Endodermal cell (in vitro differentiated cells): ENCODE measurements at places on chromosomes 3 and 15.

- H3K4me3 ChIP-seq, result no peak overlapping the region
- DNase-seq, result no peak
- peaks cover 9% of the 10 kb centered on the region for H3K4me1 ChIP-seq
- H3K27ac ChIP-seq, result no peak overlapping the region
- no peaks in the 10 kb centered on the region for H3K36me3 ChIP-seq
Measured at GRCh38 chr3:187798126-187798525, 52.9 kb upstream of the BCL6 start.

- no peaks in the 10 kb centered on the region for H3K36me3 ChIP-seq
- no peaks in the 10 kb centered on the region for H3K4me1 ChIP-seq
- no peaks in the 10 kb centered on the region for H3K27me3 ChIP-seq
- no peak overlapping the region for H3K27ac ChIP-seq
Measured at GRCh38 chr3:114231616-114232015, 5.8 kb downstream of the ZNF80 start.

DNA sequence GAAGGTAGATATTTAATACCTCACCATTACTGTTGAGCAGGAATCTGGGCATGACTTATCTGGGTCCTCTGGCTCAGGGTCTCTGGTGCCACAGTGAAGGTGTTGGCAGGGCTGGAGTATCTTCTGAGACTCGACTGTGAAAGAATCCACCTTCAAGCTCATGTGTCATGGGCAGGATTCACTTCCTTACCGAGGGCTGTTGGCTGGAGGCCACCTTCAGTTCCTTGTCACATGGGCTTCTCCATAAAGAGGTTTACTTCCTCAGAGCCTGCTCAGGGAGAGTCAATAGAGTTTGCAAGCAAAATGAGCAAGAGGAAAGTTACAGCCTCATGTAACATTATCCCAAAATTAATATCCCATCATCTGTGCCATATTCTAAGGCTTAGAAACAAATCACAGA, 459.5 kb downstream of the NR2F2 start:
- DNase-seq, result no peak
- no peak overlapping the region for H3K27ac ChIP-seq
- no peaks in the 10 kb centered on the region for H3K4me1 ChIP-seq
- no peaks in the 10 kb centered on the region for H3K27me3 ChIP-seq
- H3K4me3 ChIP-seq, result no peak overlapping the region

DNA sequence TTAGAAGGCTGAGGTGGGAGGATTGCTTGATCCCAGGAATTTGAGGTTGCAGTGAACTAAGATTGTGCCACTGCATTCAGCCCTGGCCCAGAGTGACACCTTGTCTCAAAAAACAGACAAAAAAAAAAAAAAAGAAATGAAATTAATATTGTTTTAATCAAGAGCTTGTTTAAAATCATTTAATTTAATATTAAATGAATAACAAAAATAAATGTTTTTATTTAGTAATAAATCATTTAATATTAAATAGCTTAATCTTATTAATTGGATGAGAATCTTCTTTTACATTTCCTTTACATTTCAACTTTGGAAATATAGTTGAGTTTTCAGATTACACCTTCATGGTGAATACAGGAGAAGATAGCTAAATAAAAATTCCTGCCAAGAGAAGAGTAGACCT, 29.7 kb downstream of the TNIK start:
- H3K4me1 ChIP-seq, result peaks cover 7% of the 10 kb centered on the region
- H3K4me3 ChIP-seq, result no peak overlapping the region
- DNase-seq, result no peak
- H3K27me3 ChIP-seq, result no peaks in the 10 kb centered on the region
- H3K27ac ChIP-seq, result no peak overlapping the region

DNA sequence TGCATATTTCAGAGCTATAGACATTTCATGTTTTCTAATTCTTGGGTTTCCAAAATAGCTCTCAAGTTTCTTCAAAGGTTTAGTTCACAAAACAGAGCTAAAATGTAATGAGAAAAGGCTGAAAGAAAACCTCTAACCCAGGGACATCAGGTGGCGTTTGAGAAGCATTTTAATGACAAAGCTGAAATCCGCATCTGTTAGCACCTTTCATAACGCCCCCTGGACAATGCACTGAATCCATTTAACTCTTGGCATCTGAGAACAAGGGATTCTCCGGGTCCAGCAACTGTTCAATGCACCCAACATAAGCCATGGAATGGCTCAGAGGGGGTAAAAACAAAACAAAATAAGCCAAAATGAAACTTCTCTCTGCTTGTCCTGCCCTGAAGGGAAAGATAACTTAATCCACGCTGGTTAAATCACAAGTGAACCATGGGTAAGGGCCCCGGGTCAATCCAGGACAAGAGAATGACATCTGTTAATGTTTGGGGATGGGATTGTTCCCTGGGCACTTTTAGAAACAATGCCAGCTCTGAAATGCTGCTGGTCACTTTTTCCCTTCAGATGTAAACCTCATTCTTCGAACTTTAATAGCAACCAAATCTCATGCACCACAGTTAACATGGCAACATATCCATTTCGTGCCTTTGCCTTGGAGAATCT, 466.2 kb upstream of the ADAMTS9 start:
- H3K27me3 ChIP-seq, result no peaks in the 10 kb centered on the region
- DNase-seq, result peak; percentile 64
- H3K4me3 ChIP-seq, result no peak overlapping the region

- H3K36me3 ChIP-seq, result no peaks in the 10 kb centered on the region
- H3K27ac ChIP-seq, result no peak overlapping the region
- H3K27me3 ChIP-seq, result no peaks in the 10 kb centered on the region
- H3K4me3 ChIP-seq, result peak overlapping the region; percentile 96
Measured at GRCh38 chr15:79897701-79898113, 893 bp upstream of the MTHFS start.

DNA sequence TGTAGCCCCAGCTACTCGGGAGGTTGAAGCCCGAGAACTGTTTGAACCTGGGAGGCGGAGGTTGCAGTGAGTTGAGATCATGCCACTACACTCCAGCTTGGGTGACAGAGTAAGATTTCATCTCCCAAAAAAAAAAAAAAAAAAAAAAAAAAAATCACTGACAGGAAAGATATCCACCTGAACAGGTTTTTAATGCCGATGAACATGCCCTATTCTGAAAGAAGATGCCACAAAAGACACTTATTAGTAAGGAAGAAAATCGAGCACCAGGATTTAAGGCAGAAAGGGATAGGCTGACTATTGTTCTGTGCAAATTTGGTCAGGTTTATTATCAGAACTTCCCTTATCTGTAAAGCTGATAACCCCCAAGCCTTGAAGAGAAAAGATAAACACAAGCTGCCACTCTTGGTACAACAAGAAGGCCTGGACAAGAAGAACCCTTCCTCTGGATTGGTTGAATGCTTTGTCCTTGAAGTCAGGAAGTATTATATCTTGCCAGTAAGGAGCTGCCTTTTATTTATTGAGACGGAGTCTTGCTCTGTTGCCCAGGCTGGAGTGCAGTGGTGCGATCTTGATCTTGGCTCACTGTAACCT, 2.7 kb upstream of the PARP16 start:
- H3K27ac ChIP-seq, result no peak overlapping the region
- H3K27me3 ChIP-seq, result no peaks in the 10 kb centered on the region
- peaks cover 18% of the 10 kb centered on the region for H3K4me1 ChIP-seq
- DNase-seq, result no peak

DNA sequence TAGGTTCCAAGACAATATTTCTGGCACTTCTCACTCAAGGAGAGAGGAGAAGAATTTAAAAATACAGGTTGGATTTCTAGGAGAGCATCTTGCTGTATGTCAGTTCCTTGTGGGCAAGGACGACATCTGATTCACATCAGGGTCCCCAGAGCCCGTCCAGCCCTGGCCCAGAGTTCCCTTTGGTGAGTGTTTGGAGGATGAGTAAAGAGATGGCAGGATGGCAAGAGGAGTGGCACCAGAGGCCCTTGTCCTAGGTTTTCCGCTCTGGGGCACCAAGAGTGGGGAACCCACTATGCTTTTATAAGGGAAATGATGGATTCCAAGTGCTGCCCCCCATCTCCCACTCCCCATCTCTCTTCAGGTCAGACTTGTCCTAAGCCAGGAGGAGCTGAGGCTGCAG, 181.8 kb downstream of the TBC1D2B start:
- no peak overlapping the region for H3K4me3 ChIP-seq
- no peaks in the 10 kb centered on the region for H3K4me1 ChIP-seq
- no peak for DNase-seq
- H3K27me3 ChIP-seq, result no peaks in the 10 kb centered on the region
- H3K36me3 ChIP-seq, result no peaks in the 10 kb centered on the region
